ENCODE measurements at places on chromosomes 3 and 15.
A peak's percentile ranks its signal among the peaks of the same experiment; 100 is the strongest.

- DNase-seq, result no peak
Observed at GRCh38 chr3:105786241-105786640, 82.6 kb downstream of the CBLB start.

GRCh38 chr3:186254676-186255650 is 107.1 kb downstream of the DGKG start:
- no peak for DNase-seq

- DNase-seq, result no peak
Observed at GRCh38 chr3:187985647-187986046, 168.3 kb upstream of the LPP start.

DNA sequence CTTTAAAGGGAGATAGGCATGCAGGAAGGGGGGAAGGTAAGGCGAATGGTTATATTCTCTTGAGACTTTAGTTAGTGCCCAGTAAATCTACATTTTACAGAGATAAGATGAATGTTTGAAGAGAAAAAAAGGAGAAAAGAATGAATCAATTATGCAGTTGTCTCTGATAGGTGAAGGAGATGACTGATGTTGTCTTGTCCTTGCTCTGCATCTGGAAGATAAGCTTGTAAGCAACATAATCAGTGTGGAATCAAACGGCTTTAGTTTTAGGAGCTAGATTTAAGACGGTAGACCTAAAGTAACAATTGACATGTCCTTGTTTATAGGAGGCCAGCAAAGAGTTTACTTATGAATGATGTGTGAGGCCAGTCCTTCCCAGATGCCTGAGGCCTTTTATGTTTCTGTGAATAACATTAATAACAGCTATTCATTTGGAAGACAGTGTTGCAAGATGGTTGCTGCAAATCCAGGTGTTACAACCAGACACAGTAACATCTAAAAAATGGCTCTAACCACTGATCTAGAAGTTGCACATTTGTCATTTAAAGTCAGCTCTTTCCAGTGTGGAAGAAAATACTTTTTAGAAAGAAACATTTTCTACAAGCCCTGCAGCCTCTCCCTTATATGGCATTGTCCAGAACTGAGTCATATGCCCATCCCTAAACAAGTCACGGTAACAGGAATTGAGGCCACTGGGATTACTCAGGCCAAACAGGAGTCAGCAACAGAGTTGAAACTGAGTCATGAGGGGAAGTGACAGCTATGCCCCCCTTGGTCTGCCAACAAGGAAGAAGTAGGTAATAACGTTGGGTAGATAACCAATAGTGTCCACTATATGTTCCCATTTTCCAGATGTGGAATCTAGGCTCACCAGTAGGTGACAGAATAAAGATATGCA is 77.5 kb upstream of the FBN1 start:
- DNase-seq, result no peak

DNA sequence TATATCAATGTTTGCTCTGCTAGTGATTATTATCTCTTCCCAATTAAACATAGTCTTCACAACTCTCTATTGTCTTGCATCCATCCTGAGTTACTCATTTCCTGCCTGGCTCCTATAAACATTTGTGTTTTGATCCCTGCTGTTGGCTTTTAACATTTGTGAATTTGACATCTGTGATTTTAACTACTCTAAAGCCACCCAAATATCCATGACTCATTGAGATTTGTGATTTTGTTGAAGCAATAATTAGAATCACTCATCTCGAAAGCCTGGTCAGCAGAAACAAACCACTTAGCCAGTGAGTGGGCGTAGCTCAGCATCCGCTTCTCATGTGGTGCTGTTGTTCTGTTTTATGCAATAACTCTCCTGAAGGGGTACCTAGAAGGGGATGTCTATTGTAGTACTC is 174.3 kb upstream of the ZBTB20 start:
- no peak for DNase-seq

GRCh38 chr3:43779850-43780249 is 89.1 kb downstream of the ABHD5 start:
- no peak for DNase-seq

- DNase-seq, result peak; percentile 53
Observed at GRCh38 chr3:177816667-177817208, 619.5 kb upstream of the TBL1XR1 start.

DNA sequence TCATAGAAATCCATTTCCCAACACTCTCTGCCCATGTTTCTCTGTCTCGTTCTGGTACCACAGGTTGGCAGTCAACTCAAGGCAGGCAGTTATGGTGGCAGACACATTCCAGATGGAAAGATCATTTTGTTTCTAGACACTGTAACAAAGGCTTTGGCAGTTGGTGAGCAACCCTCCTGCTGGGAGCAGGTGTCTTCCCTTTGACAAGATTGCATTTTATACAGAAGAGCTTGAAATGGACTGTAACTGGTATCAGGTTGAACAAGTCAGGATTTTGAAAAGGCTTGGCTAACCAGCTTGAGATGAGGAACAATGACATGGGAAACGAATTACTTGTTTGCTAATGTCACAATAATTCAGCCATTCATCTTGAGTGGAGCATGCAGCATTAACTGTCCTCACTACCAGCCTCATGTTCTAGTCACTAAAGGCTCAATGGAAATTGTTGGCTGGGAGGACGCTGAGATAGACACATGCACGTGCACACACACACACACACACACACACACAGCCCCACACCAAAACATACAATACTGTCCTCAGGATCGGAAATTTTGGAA is 170.0 kb downstream of the SEMA6D start:
- DNase-seq, result no peak

DNA sequence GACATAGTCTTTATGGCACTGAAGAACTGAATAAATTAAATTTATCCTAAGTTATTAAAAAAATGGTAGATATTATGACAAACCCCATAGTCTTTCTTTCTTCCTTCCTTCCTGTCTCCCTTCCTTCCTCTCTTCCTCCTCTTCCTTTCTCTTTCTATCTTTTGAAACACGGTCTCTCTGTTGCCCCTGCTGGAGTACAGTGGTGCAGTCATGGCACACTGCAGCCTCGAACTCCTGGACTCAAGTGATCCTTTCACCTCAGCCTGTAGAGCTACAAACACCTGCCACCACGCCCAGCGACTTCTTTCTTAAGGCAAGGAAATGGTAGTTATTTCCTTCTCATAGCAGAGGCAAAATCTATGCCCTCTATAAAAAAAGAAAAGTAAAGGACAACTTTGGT is 354.6 kb downstream of the GAP43 start:
- no peak for DNase-seq

DNA sequence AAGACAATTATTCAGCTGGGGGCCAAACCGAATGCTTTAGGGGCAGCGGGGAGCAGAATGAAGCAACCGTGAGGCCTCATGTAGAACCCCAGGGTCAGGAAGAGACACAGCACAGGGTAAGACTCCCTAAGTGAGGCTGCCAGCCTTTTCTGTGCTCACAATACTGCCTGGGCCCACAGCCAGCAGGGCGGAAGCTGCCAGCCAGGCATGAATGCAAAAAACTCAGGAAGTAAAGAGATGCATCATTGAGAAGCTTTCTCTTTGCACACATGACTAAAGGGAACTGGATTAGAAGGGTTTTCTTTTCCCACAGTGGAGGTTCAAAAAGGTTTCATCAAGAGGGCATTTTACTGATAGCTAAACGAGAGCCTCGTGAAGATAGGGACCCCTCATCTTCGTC is 33.3 kb downstream of the CA12 start:
- peak; percentile 82 for DNase-seq

DNA sequence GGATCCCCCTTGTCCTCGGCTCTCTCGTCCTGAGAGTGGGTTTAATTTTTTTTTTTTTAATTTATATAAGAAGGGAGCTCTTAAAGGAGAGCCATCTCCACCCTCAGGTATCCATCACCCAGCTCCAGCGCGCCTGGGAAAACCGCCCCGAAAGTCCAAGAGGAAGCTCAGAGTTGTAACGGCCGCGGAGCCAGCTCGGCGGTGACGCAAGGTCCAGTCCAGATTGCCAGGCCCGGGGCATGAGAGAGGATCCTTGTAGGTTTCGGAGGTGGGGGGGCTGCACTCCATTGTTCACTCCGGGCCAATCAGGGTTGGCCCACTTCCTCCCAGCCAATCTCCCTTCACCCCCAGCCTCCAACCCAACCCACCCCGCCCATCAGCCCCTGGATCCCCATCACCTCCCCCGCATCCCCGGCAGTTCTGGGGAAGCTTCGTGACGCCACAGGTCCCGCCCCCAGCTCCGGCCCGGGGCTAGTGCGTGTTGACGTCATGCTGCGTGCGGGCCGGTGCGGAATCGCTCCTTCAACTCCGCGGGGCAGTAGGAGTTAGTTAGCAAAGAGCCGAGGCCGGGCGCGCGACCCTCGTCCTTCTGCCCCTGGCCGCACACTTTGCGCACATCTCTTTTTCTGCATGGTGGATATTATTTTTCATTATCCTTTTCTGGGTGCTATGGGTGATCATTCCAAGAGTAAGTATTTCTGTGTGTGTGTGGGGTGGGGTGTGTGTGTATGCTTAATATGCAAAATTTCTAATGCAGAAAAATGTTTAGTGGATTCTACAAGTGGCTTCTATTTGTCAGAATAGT is at the start of gene ISL2:
TSS of gene ISL2 (plus strand) at position 520 of the 805 bp plus-strand sequence. CDS start at position 631, 111 bp downstream.
- peak; percentile 27 for DNase-seq

DNA sequence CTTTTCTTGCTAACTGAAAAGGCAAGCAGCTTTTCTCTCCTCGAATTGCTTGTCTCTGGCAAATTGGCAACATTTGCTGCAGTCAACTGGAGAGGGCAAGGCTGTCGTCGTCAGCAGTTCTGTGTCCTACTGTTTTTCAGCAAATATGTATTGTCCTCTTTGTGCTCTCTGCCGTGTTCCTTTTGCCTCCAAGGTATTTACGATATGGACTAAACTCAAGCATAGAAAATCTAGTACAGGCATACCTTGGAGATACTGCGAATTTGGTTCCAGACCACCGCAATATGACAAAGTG is 558 bp upstream of the SLC30A4 start:
- DNase-seq, result no peak

GRCh38 chr3:37964716-37965115 is 25.9 kb upstream of the VILL start:
- no peak for DNase-seq

- no peak for DNase-seq
Observed at GRCh38 chr3:147654827-147655226, 245.7 kb downstream of the ZIC1 start.

- DNase-seq, result no peak
Observed at GRCh38 chr3:195443391-195443989, 670 bp upstream of the ACAP2 start.

- DNase-seq, result no peak
Observed at GRCh38 chr15:43249236-43249635, 17.5 kb downstream of the TGM5 start.

DNA sequence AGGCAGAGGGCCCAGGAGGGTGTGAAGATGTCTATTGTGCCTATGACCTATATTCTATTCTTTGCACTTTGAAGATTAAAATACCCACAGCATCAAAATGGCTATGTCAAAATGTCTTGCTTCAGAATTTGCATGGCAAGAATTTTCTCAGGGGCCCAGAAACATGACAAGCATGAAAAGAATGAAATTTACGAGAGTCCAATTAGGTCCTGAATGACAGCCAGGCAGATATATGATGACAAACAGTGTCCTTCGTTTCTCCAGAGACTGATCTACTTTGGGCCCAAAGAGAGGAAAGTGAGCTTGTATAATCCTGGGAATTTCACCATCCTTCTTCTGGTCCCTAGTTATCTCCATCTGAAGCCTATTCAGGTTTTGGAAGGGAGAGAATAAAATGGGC is 609.9 kb downstream of the FHIT start:
- DNase-seq, result no peak

DNA sequence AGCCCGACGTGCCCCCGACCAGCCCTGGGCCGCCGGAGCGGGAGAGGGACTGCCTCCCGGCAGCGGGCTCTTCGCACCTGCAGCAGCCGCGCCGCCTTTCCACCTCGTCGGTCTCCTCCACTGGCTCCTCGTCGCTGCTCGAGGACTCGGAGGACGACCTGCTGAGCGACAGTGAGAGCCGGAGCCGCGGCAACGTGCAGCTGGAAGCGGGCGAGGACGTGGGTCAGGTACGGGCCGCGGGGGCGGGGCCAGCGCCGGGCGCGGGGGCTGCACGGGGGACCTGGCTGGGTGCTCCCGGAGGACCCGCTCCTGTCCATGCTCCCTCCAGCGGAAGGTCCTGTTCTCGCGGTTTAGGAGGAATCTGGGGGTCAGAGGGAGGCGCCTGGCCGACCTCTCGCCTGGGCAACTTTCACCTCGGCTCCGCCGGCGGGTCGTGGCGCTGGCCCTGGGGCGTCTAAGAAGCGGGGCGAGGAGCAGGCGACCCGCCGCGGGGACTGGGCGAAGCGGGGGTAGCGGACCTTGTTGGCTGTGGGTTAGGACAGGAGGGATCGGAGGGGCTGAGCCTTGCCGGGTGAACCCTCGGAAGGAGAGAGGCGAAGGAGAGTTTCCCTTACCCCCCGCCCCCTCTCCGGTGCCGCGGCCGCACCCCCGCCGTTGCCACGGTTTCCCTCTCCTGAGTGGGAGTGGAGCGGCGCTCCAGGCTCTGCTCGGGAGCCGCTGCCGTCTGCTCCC is 682 bp downstream of the ITPKA start:
- DNase-seq, result peak; percentile 41

DNA sequence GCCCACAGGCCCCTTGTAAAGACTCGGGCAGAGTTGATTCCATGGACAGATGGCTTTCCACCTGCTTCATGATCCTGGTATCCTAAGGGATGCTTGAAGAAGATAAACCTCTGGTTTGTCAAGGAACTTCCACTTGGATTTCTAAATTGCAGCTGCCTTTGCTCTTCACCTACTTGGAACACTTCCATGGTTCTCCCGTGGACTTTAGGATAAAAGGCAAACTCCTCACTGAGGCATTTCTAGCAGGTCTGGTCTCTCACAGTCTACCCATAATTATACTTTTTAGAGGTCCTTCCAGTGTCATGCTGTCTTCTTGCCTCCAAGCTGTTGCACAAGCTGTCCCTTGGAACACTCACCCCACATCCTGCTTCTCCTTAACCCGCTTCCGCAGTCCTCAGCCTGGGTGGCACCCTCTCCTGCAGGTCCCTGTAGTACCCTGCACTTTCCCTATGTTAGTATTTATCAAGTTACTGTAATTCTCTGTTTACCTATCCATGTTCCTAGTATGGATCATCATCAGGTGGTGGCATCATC is 12.7 kb downstream of the TLNRD1 start:
- no peak for DNase-seq

- DNase-seq, result peak; percentile 16
Observed at GRCh38 chr3:115498898-115499297, 124.4 kb upstream of the GAP43 start.

- DNase-seq, result no peak
Observed at GRCh38 chr3:97991293-97991682, 19.1 kb upstream of the RIOX2 start.

GRCh38 chr15:92565351-92566125 is 90.0 kb downstream of the FAM174B start:
- DNase-seq, result no peak

All from body of pancreas (tissue), 4 donors.